Common myeloid progenitor, CD34-positive (primary cell): ENCODE measurements at places on chromosomes 2 and 18.

DNA sequence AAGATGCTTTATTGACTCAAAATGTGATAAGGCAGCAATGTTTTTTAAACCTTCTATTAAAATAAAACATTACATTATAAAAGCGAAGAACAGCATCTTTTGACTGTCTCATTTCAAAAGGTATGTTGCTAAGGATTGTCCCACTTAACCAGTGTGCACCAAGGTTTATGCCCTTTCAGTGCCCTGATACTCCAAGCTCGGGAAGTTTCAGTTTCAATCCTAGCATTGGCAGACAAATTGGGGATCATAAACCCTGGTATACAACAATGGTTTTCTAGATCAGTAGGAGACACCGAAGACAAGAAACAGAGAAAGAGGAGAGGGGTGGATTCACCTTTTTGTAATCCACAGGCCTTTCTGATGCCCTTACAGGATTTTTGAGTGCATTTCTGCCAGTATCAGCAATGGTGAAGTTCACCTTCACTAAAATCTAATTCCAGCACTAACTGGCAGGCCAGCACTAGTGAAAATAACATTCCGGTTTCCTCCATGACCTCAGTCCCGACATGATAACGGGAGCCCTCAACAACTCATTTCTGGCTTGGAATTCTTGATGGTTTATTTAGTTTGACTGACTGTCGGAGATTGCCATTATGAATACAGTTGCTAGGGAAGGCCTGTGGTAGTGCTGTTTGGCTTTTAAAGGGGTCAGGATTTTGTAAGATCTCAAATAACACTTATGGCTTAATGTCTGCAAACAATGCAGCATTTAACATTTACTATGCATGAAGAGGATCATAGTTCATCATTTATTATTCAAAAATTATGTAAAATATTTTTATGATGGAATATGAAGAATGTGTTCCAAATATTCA, 33.3 kb upstream of the FIGN start:
- no peak for DNase-seq

GRCh38 chr2:189819297-189819704, 35.1 kb downstream of the PMS1 start:
- no peak for DNase-seq

DNA sequence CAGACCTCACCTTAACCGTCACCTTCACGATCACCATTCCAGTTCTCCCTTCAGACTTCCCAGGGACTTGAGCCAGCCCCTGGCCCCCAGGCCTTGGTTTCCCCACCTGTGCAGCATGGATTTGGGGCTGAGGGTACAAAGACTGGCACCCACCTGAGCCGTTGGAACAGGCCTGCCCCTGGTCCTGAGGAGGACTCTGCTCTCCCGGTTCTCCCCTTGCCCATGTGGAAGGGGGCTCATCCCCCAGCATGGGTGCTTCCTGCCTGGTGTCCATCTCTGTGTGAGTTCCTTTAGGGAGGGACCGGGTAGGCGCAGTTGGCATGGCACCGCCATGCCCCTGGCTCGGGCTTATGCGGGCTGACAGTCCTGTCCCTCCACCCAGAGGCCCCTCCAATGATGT, 10.9 kb upstream of the GPR35 start:
- no peak for DNase-seq

DNA sequence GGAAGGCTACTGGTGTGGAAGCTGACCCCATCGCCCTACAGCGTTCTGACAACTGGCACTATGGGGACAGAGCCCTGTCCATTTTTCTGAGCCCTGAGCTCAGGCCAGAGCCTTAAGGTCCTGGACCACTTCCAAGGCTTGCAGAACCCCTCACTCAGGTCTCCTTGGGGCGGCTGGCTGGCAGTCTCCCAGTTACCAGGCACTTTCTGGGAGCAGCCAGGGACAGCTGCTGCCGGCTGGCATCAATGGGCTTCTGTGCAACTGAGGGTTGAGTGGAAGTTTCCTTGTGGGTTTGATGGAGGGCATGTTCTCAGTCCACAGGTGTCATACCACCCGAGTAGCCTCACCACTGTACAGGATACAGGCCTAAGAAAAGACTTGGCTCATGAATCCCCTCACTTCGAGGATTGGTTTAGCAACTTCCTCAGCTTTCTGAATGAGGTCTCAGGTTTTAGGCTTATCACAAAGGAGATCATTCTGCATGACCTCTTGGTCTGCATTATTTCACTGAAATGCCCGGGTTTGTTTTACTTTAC, 27.4 kb upstream of the WIPF1 start:
- no peak for DNase-seq

GRCh38 chr2:100208141-100208770, 65.9 kb upstream of the AFF3 start:
- DNase-seq = no peak

GRCh38 chr2:233355916-233356315, 1.6 kb downstream of the DGKD start:
- DNase-seq = no peak

- DNase-seq = no peak
Observed at GRCh38 chr2:200365209-200365608, 58.7 kb downstream of the SPATS2L start.

- no peak for DNase-seq
Observed at GRCh38 chr2:171235262-171235881, 74.7 kb upstream of the TLK1 start.

DNA sequence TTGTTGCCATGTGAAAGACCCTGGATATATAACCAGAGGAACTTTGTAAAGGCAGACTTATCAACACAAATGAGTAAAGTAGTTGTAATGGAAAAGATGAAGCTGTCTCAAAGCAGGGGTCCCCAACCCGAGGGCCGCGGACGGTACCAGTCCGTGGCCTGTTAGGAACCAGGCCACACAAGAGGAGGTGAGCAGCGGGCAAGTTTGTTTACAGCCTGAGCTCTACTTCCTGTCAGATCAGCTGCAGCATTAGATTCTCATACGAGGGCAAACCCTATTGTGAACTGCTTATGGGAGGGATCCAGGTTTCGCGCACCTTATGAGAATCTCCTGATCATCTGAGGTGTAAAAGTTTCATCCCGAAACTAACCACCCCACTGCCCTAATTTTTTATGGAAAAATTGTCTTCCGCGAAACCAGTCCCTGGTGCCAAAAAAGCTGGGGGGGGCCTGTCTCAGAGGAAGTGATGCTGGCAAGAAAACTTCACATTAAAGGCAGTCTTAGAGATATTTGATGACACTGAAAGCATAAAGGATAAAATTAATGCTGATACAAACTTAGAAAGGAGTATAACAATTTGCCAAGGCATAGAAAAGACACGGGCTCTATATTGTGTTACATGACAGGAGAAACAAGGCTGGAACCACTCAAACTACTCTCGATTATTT, 57.5 kb upstream of the MSTN start:
- DNase-seq = no peak

DNA sequence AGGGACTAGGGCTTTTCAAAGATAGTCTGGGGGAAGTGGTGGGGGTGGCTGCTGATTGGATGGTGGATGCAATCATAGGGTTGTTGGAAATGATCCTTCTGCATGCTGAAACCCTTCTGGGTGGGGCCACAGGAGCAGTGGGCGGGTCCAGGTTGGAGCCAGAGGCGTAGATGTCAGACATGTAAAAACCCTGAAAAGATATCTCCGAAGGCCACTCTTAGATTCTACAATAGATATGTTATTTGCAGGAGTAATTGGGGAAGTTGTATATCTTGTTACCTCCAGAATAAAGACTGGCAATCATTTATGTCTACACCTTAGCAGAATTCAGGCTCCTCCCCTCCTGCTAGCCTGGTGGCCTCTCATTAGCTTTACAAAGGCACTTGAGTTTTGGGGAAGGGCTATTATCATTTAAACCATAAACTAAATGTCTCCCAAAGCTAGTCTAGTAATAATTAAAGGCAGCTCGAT, 8.2 kb upstream of the FAM98A start:
- DNase-seq = no peak

DNA sequence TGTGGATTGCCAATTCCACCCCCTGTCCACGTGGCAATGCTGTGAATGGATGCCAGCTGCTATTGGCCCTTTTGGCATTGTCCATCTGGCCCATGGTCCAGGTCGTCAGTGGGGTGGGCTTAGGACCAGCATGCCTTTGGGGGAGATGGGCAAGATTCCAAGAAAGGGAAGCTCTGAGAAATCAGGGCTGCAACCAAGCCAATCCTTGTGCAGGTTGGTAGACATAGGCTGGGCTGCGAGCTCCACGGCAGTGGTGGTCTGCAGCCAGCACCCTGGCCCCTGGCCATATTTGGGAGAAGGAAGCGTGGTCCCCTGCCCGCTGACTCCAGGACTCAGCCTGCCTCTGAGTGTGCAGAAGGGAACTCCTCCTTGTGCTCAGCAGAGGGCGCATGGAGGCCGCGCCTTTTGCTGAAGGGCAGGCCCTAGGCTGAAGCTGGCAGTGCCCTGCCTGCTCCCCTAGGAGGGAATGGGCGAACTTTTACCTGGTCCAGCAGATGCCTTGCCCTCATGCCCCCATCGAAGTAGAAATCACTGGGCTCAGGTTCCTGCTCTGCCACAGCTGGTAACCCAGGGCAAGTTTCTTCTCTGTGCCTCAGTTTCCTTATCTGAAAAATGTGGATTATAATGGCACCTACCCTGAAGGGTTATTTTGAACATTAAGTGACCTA, 5.4 kb downstream of the SPR start:
- peak; percentile 85 for DNase-seq

DNA sequence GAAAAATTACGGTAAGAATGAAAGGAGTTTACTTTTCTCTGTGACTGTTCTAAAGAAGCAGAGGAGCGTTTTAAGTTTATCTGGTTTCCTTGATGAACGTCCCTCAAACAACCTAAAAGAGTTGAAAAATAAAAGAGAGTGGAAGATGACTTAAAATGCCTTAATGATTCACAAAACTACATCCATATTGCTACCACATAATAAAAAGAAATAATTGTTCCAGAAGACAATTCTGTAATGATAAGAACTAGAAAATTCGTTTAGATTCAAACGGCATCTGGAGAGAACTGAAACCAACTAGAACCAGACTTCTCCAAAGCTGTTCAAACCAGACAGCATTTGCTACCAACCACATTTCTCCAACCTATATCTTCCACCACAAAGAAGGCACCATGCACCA, 68.1 kb downstream of the TEKT4 start:
- no peak for DNase-seq

GRCh38 chr2:188786368-188786841, 187.8 kb upstream of the COL3A1 start:
- no peak for DNase-seq

DNA sequence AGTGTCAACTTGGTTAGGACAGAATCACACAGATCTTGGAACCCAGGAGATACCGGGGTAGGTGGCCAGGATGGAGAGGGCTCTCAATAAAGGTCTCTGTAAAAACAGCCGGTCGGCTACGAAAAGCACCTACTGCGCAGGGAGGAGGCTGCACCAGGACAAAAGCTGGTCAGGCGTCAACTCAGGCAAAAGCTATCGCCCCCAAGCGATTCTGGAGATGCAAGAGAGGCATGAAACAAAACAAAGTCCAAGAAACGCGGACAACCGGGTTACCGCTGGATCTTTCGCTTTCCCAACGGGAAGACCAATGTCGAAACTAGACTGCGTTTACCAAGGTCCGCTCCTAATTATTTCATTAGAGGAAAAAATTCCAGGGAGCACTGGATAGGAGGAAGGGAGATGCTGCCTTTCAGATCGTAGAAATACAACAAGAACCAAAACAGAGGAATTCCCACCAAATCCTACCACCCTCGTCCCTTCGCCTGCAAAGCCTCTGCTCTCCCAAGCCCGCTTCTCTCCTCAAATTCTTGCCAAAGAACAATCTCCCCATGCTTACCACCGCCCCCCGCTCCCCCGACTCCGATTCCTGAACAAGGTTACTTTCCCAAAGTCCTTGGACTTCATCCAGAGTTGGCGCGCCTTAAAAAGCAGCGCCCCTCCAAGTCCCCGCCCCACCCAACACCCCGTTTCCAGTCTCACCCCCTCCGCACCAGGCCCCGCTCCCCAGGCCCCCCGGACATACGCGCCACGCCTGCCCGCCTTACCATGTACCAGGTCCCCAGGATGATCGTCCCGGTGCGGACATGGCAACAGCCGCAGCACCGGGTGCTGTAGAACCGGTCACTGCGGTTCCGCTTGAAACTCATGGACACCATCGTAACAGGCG, 539 bp downstream of the LAPTM4A start:
- DNase-seq = no peak

DNA sequence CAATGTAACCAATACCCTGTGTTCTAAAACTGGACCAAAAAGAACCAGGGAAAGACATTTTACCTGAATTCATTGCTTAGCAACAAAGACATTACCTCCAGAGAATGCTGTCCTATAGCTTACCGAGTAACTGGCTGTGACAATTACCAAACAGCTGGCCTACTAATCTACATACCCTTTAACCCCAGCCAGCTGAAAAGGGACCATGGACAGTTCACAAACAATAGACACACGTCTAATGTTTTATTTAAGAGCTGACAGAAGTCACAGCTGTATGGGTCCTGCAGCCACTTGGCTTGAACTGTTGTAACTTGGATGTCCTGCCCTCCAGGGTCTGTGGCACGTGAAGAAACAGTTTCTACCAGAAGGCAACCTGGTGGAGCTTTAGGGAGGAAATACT, 130.1 kb upstream of the EFEMP1 start:
- no peak for DNase-seq

- DNase-seq = no peak
Observed at GRCh38 chr2:59684771-59685166, 868.7 kb downstream of the BCL11A start.

DNA sequence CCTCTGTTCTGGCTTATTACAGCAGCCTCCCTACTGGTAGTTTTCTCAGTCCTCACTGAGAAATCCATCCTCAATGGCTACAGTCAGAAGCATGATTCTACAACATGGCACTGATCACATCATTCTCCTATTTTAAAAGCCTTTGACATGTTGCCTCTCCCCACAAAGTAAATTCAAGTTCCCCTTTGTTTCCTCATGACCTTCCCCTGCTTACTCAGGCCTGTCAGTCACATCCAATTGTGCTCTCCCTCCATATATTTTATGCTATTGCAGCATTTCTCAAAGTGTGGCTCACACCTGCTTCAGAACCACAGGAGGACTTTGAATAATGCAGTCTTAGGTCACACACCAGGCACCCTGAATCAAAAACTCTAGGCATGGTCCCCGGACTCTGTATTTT, 124.6 kb downstream of the SPOPL start:
- DNase-seq = no peak

GRCh38 chr18:55647331-55647730, 59.3 kb upstream of the TCF4 start:
- DNase-seq = no peak
